ENCODE measurements at places on chromosomes 2 and 18. TPM values are rescaled to one million over a fixed set of nuclear protein-coding genes. Genes with fewer than 3 reads are reported as not detected.

DNA sequence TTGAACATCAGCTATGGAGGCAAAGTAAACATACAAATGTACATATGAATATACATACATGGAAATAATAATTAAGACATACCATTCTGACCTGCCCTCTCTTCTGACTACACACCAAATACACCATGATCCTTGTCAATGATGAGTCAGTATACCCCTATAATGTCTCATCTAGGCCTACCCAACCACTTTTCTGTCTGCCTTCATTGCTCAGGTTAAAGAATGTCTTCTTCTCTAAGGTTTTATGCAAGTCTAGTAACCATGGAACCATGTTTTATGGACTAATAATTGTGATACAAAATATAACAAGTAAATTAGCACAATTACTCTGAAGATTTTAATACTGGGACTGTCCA, 128.7 kb downstream of the NCKAP5 start:
- DNase-seq: no peak
- H3K27me3 ChIP-seq: no peaks in the 10 kb centered on the region
- H3K4me3 ChIP-seq: no peak overlapping the region
- H3K4me1 ChIP-seq: peaks cover 9% of the 10 kb centered on the region
- H3K36me3 ChIP-seq: no peaks in the 10 kb centered on the region

GRCh38 chr2:218516614-218517013, 51.5 kb downstream of the USP37 start:
- peaks cover 1% of the 10 kb centered on the region for H3K36me3 ChIP-seq
- no peak for DNase-seq
- no peaks in the 10 kb centered on the region for H3K27me3 ChIP-seq
- H3K4me3 ChIP-seq: no peak overlapping the region

DNA sequence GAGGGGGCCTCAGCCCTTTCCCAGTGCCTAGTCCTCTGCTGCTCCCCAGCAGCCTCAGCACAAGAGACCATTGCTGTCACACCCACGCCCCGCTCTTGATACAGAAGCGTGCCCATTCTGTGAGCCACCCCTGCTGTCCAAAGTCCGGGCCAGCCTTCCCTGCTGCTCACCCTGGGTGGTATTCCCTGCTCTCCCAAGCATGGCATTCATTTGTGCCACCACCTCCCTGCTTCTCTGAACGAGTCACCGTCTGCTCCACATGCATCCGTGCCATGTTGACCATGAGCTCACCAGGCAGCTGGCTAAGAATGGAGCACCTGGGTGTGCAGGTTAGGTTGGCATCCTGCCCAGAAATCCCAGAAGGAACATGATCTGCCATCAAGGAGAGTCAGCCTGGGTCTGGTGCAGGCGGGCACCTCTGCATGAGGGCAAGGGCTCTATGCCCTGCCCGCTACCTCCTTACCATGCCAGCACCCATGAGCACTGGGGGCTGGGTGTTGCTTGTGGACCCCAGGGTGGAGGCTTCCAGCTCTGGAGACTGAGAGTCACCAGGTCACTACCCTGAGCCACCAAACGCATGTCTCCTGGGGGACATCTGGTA, 63.0 kb downstream of the TWIST2 start:
- H3K36me3 ChIP-seq: no peaks in the 10 kb centered on the region
- H3K4me1 ChIP-seq: no peaks in the 10 kb centered on the region
- H3K27ac ChIP-seq: no peak overlapping the region
- no peaks in the 10 kb centered on the region for H3K27me3 ChIP-seq
- DNase-seq: peak; percentile 35
- H3K4me3 ChIP-seq: no peak overlapping the region

DNA sequence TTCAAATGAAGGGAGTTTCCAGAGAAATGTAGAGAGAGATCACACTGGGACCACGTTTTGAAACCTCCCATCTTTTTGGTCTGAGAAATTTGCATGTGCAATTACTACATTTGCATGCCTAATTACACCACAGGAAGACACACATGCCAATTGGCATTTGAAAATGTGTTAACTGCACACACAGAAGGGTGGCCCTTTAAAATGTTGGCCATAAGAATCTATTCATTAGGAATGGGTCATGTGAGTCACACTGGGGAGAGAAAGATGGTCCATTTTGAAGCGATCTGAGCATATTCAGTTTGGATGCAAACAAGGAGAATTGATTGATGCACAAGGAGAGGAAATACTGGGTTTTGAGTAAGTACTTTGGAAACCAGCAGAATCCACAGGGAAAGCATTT, 1407.1 kb upstream of the ACVR2A start:
- H3K27me3 ChIP-seq: no peaks in the 10 kb centered on the region
- no peaks in the 10 kb centered on the region for H3K36me3 ChIP-seq
- H3K4me1 ChIP-seq: no peaks in the 10 kb centered on the region
- no peak for DNase-seq
- no peak overlapping the region for H3K27ac ChIP-seq
- H3K4me3 ChIP-seq: no peak overlapping the region

- DNase-seq: no peak
- H3K27ac ChIP-seq: no peak overlapping the region
- no peaks in the 10 kb centered on the region for H3K4me1 ChIP-seq
- no peak overlapping the region for H3K4me3 ChIP-seq
- no peaks in the 10 kb centered on the region for H3K36me3 ChIP-seq
- no peaks in the 10 kb centered on the region for H3K27me3 ChIP-seq
Observed at GRCh38 chr2:154306266-154306970, 392.1 kb upstream of the KCNJ3 start.

- no peaks in the 10 kb centered on the region for H3K27me3 ChIP-seq
- no peak for DNase-seq
- H3K4me3 ChIP-seq: no peak overlapping the region
- H3K4me1 ChIP-seq: no peaks in the 10 kb centered on the region
- H3K27ac ChIP-seq: no peak overlapping the region
Observed at GRCh38 chr2:241180495-241180894, 8.0 kb upstream of the ANO7 start.

DNA sequence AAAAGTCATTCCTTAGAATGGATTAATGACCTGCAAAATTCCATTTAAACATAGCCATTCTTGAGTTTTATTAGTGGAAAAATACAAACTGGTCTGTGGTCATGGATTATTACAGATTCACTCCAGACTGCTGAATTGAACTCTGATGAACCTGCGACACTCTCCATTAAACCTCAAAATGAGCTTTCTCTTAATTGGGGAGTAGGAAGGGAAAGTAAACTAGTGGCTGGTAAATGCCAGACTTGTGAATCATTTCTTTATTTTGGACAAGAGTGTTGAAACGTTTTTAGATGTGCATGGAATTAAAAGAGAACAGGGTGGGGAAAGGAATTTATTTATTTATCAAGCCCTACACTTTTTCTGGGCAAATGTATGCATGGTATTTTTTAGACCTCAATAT, 321.2 kb upstream of the FANCL start:
- no peak overlapping the region for H3K27ac ChIP-seq
- no peaks in the 10 kb centered on the region for H3K27me3 ChIP-seq
- no peaks in the 10 kb centered on the region for H3K36me3 ChIP-seq
- no peak for DNase-seq
- no peak overlapping the region for H3K4me3 ChIP-seq
- no peaks in the 10 kb centered on the region for H3K4me1 ChIP-seq

DNA sequence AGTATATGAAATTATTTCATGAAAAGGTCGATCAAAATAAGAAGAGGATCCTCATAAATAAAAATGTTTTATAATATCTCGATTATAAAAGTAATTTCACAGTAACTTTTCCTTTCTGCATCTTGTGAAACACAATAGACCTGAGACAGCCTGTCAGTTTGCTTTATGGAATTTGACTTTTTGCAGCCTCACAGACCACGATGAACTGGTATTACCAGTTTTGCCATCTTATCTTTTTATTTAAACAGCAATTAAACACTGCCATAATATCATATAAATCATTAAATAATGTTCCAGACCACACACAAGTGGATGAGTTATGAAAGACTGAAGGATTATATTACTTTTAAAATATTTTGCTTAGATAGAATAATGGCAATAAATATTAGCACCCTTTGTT, 10.7 kb upstream of the GALNT3 start:
- H3K4me3 ChIP-seq: no peak overlapping the region
- no peaks in the 10 kb centered on the region for H3K27me3 ChIP-seq
- no peaks in the 10 kb centered on the region for H3K36me3 ChIP-seq
- peak; percentile 21 for DNase-seq

DNA sequence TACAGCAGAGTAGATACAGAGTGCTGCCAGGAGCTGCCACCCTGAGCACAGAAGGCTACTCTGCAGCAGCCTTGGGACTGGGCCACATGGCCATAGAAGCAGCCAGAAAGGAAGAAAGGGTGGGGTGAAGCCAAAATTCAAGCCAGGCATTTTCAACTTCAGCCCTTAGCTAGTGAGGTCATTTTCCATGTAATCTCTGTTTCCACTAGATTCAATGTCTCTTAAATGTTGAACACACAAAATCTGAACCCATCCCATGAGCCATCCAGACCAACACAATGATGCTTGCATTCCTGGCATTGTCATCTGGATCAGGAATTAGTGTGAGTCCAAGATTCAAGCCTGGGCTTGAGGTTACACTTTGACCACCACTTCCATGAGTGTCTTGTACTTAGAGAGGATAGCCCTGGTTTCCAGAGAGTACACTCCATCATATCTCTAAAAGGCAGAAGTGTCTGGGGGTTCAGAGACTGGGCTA, 243.6 kb downstream of the OSR1 start:
- DNase-seq: no peak
- H3K4me3 ChIP-seq: no peak overlapping the region

DNA sequence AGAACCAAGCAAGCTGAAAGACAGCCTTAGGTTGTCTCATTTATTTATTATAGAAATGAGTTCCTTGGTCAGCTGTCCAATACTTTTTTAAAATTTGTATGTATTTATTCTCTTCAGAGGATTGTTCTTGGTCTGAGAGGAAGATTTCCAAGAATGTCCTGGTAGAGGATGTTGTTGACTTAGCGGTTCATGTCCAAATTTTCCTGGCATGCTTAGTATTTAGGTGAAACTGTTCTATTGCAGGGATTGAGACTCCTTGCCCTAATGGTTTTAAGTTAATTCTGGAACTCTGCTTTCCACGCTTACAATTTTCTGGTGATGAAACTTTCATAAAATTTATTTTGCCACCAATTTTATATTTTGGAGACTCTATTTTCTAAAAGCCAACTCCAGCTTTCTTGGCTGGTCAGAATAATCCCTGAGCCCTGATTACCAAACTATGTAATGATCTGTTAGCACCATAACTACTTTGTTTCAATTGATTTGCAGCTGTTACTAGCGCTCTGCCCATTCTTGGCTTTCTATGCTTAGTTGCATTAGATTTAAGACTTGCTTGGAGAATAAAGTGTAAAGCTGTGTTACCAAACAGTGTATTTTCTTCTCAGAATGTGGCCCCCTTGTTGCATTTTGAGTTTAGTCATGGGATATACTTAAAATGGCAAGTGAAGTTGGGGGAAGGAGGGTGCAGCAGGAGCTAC, 1868.8 kb upstream of the CELF4 start:
- H3K36me3 ChIP-seq: no peaks in the 10 kb centered on the region
- DNase-seq: no peak
- no peak overlapping the region for H3K27ac ChIP-seq
- no peaks in the 10 kb centered on the region for H3K4me1 ChIP-seq
- H3K4me3 ChIP-seq: no peak overlapping the region

DNA sequence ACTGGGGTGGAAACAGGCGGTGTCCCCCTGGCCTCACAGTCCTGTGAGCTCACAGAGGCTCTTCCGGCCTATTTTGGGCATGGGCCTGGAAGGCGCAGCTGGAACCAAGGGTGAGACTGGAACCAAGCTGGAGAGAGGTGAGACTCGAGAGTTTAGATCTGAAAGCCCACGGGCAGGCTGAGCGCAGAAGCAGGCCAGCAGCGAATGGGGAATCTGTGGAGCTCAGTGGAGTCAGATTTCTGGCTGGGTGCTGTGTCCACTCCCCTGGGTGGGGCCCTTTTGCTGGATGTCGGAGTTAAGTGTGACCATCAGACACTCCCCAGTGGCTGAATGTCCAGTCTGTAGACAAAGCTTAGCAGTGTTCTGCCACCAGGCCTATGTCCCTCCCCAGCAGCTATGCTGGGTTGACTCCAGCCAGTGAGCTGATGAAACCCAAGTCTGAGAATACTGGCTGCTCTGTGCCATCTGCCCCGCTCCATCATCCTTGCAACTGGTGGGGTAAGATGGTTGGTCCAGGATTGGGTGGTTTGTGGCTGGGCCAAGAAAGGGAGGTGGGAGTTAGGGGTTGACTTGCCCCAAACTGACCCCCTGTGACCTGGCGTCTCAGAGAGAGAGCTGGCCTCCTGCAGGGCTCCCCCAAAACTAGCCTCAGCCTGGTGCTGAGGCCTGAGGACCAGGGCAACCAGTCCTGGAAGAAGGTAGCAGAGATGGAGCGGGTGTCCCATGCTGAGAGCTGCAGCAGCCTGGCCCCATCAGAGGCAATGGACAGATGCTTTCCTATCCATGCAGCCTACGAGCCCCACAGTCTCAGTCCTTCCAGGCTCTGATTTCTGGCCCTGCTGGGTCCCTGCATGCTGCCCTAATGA, 34.4 kb downstream of the CYP26B1 start:
- H3K27me3 ChIP-seq: no peaks in the 10 kb centered on the region
- H3K4me1 ChIP-seq: no peaks in the 10 kb centered on the region
- no peaks in the 10 kb centered on the region for H3K36me3 ChIP-seq

GRCh38 chr2:115560666-115561065, 1118.2 kb downstream of the DPP10 start:
- H3K4me3 ChIP-seq: no peak overlapping the region
- no peak for DNase-seq
- no peaks in the 10 kb centered on the region for H3K27me3 ChIP-seq
- no peak overlapping the region for H3K27ac ChIP-seq
- H3K4me1 ChIP-seq: no peaks in the 10 kb centered on the region
- no peaks in the 10 kb centered on the region for H3K36me3 ChIP-seq

GRCh38 chr2:132632000-132632649, 37.9 kb downstream of the LYPD1 start:
- no peaks in the 10 kb centered on the region for H3K27me3 ChIP-seq
- DNase-seq: no peak

GRCh38 chr18:4106407-4107033, 348.6 kb downstream of the DLGAP1 start:
- H3K4me1 ChIP-seq: no peaks in the 10 kb centered on the region
- no peaks in the 10 kb centered on the region for H3K36me3 ChIP-seq
- H3K27me3 ChIP-seq: no peaks in the 10 kb centered on the region
- H3K27ac ChIP-seq: no peak overlapping the region
- H3K4me3 ChIP-seq: no peak overlapping the region
- DNase-seq: peak; percentile 70

The SERPINB10 gene
- not detected for total RNA-seq

The MYL1 gene
- not detected for total RNA-seq

The SMYD1 gene
- total RNA-seq: not detected

The DAW1 gene
- total RNA-seq: not detected

The CD226 gene
- 0.33 TPM for total RNA-seq

The KCNG2 gene
- not detected for total RNA-seq
